Thoracic aorta (tissue), 2 donors: ENCODE measurements at places on chromosomes 5 and 9.

DNA sequence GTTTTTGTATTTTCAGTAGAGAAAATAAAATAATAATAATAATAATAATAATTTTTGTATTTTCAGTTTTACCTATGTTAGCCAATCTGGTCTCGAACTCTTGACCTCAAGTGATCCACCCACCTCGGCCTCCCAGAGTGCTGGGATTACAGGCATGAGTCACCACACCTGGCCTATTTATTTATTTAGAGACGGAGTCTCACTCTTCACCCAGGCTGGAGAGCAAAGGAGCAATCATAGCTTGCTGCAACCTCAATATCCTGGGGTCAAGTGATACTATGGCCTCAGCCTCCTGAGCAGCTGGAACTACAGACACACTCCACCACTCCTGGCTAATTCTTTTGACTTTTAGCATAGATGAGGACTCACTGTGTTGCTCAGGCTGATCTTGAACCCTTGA lies 167.5 kb downstream of the TLE1 start:
- DNase-seq = no peak

- no peak for DNase-seq
Observed at GRCh38 chr5:79871364-79872120, 119.5 kb downstream of the MTX3 start.

- DNase-seq = no peak
Observed at GRCh38 chr5:126004636-126005035, 418.6 kb upstream of the GRAMD2B start.

DNA sequence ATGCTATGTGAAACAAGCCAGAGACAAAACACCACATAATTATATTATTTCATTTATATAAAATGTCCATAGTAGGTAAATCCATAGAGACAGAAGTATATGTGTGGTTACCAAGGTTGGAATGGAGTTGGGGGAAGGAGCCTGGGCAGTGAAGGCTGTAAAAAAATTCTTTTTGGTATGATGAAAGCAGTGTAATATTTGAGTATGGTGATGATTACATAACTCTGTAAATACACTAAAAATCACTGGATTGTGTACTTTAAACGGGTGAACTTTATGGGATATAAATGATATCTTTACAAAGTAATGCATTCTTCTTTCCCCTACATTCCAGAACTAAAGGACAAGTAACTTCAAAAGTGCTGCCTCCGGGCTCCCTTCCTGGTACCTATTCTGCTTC lies 155.8 kb downstream of the SH3GL2 start:
- no peak for DNase-seq

GRCh38 chr9:124353166-124353768 lies 62.0 kb downstream of the PSMB7 start:
- no peak for DNase-seq

DNA sequence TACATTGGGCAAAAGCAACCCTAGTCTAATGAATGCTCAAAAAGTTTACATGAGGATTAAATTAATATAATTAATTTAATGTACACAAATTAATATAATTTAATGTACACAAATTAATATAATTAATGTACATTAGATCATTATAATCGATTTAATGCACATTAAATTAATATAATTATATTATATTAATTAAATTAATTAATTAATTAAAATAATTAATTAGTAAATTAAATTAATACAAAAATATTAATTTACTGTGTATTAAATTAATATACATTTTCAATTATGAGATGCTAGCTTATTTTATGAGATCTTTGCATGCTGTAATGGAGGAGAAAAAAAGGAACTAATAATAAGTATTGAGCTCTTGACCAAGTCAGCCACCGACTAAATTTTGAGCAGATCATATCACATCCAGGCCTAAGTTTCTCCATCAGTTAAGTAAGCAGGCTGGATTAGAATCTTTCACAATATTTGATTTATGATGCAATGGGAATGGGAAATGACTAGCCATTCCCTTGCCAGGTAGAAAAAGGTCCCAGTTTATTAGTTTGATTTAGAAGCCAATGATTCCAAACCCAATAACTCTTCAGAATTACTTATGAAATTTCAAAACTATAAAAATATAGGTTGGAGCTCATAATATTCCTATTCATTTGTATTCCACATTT lies 533.4 kb upstream of the GRIA1 start:
- DNase-seq = no peak

DNA sequence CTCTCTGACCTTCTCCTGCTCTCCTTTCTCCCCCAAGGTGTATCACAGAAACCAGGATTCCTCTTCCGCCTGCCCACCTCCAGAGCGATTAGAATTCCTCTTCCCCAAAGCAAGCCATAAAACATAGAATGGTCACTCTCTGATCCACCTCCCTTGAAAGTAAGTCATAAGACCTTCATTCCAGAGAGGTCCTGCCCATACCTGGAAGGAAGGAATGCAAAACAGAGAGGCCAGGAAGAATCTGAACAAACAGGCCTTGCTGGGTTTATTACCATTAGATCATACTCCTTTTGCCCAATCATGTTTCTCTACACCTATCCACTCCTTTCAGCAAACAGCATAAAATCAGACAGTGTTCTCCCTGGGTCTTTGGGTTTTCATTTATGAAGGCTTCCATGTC lies 21.0 kb downstream of the CDKL3 start:
- no peak for DNase-seq

DNA sequence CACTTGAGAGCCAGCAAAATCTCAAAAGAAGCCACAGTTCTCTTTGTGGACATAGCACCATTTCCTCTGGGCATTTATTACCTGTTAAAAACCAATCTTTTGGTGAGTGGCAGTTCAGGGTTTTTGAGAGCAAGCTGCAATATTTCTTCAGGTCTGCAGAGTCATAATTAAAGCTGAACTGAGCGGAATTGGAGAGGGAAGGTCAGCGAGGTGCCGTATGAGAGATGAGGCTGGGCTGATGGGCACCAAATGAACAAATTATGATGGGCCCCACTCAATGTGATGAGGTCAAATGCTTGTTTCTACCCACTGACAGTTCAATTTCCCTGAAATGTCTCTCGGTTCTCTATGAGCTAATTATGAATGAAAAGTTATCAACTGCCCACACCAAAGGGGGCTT lies 231.9 kb downstream of the AP3B1 start:
- no peak for DNase-seq

- DNase-seq = no peak
Observed at GRCh38 chr9:97535771-97536170, 34.3 kb downstream of the TMOD1 start.

DNA sequence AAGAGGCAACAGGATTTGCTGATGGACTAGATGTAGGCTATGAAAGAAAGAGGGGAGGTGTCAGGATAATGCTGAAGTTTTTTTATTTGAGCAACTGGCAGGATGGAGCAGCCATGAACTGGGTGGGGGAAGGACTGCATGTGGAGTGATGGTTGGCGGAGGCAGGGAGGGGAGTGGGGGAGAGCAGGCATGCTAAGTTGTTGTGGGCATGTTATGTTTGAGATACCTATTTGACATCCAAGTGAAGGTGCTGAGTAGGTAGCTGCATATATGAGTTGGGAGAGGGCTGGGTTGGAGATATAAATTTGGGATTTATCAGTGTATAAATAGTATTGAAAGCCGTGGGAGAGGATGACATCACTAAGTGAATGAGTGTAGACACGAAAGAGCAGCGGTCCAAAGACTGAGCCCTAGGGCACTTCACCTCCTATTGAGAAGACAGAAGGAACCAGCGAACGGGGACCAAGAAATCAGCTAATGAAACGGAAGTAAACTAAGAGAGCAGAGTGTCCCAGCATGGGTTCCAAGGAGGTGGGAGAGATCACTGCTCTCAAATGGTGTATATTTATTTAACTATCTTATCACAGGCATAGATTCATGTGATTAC lies 7.4 kb downstream of the BSPRY start:
- no peak for DNase-seq

- no peak for DNase-seq
Observed at GRCh38 chr9:107868186-107868585, 378.6 kb upstream of the KLF4 start.

GRCh38 chr9:77183581-77183980 lies 6.2 kb downstream of the VPS13A start:
- no peak for DNase-seq

GRCh38 chr5:110413856-110414255 lies 312.6 kb downstream of the TMEM232 start:
- DNase-seq = no peak

DNA sequence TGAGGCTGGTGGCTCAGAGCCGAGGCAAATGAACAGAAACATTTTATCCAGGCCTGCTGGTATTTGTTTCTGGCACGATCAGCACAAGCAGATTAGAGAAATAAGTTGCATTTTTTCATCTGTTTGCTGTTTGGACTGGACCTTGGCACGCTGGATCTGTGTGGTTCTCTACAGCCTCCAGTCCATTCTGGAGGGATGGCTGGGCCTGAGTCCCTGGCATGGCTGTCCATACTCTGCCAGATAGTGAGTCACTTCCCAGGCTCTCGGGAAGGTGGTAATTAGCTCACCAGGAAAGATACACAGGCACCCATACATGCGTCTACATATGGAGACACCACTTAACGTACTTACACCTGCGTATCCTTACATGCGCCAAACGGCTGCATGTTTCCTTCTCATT lies 78.6 kb downstream of the SPRY4 start:
- DNase-seq = peak; percentile 31

DNA sequence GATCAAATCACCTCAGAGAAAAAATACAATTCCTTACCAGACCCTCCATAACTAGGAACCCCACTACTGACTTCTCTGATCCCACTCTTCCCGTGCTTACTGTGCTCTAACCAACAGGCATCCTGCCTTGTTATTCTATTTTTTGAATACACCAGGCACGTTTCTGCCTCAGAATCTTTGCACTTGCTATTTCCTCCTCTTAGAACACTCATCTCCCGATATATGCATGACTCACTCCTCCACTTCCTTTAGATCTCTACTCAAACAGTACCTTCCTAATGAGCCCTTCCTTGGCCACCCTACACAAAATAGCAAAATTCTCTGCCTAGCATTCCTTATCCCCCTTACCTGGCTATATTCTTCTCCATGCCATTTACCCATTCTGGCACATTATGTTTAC lies 43.9 kb downstream of the MAPKAP1 start:
- DNase-seq = no peak

GRCh38 chr5:124315741-124316415 lies 430.6 kb downstream of the ZNF608 start:
- DNase-seq = no peak

- DNase-seq = no peak
Observed at GRCh38 chr5:79357398-79357797, 121.5 kb downstream of the JMY start.

DNA sequence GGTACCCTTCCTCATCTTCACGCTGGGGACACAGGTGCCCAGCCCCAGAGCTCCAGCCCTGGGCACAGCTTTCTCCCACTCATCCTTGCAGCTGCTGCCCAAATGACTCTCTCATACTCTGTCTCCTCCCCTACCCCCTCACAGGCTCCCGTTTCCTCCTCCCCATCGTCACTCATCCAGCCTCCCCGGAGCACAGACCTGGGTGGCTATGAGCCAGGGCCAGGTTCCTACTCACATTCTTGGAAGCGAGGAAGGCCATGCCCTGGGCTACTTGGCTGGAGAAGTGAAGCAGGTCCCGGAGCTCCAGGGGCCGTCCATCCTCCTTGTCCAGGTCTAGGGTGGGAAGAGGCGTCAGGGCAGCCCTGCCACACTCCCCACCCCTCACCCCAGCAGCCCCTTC lies 29.3 kb downstream of the CSF1R start:
- no peak for DNase-seq

DNA sequence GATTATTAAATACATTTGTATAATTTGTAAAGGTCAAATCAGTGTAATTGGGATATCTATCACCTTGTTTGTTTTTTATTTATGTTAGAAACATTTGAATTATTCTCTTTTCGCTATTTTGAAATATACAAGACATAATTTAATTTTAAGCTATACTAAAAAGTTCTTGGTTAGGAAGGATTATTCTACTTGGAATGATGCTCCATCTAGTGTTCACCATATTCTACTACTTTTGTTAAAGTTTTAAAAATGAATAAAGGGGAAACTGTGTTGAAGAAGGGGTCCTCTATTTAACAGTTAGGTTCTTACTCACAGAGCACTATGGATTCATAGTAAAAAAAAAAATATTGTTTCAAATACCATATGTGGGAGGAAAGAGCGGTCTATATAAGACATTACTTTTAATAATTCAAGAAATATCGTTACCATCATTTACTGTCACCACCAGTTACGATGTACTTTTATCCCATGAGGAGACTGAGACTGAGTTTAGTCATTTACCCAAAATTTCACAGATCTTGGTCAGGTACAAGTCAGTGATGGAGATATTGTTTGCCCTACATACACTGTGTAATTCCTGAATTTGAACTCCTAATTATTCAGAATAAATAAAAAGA lies 6.3 kb upstream of the STOM start:
- no peak for DNase-seq

GRCh38 chr9:100294806-100295205 lies 57.9 kb downstream of the TEX10 start:
- no peak for DNase-seq

DNA sequence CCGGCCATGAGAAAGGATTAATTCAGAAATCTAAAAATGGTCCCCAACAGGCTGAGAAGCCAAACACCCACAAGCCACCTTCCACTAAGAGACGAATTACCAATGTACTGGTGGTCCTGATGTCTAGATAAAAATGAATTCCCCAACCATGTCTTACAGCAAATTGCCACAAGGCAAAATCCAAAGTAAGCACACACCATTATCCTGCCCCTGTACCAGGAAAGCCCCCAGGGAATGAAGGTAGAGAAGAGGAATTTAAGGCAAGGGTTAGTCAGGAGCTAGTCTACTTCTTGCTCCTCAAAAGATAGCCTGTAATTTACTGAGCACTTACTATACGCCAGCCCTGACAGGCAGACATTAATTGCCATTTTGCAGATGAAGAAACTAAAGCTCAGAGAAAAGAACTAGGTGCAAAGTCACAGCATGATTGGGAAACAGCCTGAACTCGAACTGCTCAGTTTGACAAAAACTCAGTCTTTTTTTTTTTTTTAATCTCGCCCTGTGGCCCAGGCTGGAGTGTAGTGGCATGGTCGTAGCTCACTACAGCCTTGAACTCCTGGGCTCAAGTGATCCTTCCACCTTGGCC lies 64.3 kb downstream of the RAPGEF1 start:
- DNase-seq = no peak

DNA sequence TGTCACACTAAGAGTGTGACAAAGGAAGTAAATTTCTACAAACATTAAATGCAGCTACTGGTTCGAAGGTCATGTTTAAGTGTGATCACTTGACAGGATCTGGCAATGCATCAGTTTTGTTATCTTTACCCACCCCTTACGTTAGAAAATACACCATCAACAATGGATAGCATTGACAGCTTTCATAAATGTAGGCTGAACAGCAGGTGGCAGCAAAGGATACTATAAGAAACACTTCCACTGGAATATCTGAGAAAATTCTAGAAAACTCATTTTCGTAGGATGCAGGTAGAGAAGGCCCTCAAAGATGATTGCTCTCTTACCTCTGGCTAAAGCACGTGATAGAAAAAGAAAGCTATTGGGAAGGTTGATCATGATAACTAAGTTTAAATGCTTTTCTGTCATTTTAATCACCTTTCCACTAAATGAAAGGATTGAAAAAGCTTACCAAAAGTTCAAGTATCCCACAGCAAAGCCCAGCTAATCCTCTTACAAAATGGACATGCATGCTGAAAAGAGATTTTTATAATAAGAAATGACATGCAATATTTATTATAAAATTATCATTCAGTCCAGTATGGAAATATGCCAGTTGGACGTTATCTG lies 292.5 kb downstream of the PARP8 start:
- DNase-seq = no peak
